ENCODE measurements at places on chromosomes 13 and 19. TPM values are rescaled to one million over a fixed set of nuclear protein-coding genes. Genes with fewer than 3 reads are reported as not detected.

The CGB2 gene
- not detected for polyA plus RNA-seq

The TMPRSS9 gene
- polyA plus RNA-seq, result not detected

The SERTM1 gene
- polyA plus RNA-seq, result not detected

The C13orf46 gene
- 2.5 TPM for polyA plus RNA-seq

The PRKCG gene
- 0.04 TPM for polyA plus RNA-seq

The RPL18A gene
- polyA plus RNA-seq, result 1,735 TPM

The ZNF730 gene
- polyA plus RNA-seq, result 0.39 TPM

The RGS9BP gene
- polyA plus RNA-seq, result 0.03 TPM

All from IMR-90 (cell line).